ENCODE measurements at places on chromosomes 11 and 22.

DNA sequence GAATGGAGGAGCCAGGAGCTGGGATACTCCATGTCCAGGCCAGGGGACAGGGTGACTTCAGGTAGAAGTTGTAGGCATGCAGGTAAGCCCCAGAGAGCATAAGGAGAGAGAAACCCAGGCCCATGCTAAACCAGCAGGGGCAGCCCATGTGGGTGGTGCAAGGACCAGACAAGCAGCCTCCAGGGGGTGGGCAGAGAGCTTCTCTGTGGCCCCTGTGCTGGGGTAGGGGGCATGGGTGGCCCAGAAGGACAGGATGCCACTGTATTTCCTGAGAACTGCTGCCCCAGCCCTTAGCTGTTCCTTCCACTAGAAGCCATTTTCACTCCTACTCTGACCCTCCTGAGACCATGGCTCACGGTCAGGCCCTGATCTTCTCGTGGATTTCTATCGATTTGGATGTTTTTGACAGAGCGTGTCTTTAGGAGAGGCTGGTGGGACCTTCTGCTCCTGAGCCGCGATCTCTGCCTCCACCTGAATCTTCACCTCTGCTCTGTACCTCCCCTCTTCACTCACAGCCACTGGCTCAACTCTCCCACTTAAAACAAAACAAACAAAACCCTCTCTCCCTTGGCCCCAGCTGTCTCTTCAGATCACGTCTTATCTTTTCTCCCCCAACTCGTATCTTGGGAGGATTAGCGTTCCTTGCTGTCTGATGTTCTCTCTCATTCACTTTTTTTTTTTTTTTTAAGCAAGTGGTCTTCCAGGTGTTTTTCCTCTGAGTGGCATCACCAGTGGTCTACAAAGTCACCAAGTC is 112.2 kb downstream of the NECTIN1 start:
- DNase-seq: no peak

GRCh38 chr11:10443152-10443551 is 11.9 kb upstream of the AMPD3 start:
- DNase-seq: no peak

DNA sequence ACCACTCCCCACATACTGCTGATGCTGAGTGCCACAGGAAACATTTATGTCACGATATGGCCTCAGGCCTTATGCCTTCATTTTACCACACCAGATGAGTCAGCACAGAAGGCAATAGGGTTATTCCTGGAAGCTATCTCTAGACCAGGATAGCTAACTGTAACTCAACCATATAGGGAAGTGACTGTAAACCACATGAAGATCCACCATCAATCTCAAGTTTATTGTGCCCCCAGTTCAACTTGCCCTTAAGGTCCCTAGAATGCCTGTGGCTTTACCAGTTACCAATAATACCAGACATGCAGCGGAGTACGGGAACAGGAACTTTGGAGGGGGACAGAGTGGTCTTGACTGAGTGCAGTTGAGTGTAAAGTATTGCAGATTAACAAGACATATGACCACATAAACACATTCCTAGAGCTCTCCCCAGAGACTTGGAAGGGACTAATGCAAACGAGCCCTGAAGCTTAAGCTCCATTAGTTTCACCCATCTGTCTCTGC is 180.9 kb downstream of the KIF18A start:
- no peak for DNase-seq

DNA sequence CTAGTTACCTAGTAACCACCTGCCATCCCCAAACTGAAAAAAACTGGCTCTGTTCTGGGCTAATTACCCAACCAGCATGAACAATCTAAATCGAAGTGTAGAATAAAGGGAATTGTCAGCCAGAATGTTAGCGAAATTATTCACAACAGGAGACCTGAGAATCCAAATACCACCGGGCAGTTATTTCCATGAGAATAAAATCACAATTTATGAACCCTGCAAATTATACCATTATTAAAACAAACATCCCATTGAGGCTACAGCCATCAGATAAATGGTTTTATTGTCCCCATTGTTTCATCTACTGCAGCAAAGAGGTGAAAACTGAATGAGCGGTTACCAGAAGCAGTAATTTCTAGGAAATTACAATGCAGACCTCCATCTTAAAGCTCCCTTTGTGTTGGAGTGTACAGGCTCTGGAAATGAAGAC is 21.7 kb downstream of the FAM168A start:
- no peak for DNase-seq

GRCh38 chr22:37065180-37065579 is 13.6 kb downstream of the KCTD17 start:
- DNase-seq: no peak

GRCh38 chr11:133656082-133656635 is 123.9 kb upstream of the OPCML start:
- no peak for DNase-seq

DNA sequence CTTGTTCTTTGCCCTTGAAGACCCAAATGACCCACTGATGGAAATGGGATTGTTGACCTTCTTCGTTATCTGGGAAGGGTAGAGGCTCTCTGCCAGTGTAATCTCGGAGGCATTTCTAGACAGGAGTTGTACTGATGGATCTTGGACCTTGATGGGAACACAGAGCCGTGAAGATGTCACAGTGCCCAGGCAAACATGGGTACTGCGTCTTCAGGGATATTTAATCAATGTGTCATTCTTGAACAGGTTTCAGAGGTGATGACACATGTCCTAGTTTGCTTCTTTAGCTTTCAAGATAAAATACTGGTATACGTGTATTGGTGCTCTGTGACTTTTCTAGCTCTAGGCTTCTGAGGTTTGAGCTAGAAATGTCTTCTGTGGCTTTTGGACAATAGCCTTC is 6.2 kb downstream of the LDLRAD3 start:
- DNase-seq: no peak

DNA sequence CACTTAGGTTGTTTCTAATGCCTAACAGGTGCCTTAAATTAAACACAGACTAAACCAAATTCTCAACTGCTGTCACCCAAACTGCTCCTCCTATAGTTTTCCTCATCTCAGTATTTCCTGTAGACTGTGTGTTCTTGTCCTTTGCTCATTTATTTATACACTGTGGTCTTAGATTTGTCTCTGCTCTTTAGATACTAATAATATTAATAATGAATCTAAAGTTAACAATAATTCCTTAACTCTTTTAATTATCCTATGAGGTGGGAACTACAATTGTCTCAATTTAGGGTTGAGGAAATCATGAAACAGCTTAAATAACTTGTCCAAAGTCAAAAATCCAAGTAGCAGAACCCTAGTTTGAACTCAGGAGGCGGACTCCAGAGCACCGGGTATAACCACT is 43.9 kb upstream of the YPEL1 start:
- no peak for DNase-seq

- DNase-seq: no peak
These were observed 1.3 kb upstream of the ZNF70 start for GRCh38 chr22:23752090-23752691.

DNA sequence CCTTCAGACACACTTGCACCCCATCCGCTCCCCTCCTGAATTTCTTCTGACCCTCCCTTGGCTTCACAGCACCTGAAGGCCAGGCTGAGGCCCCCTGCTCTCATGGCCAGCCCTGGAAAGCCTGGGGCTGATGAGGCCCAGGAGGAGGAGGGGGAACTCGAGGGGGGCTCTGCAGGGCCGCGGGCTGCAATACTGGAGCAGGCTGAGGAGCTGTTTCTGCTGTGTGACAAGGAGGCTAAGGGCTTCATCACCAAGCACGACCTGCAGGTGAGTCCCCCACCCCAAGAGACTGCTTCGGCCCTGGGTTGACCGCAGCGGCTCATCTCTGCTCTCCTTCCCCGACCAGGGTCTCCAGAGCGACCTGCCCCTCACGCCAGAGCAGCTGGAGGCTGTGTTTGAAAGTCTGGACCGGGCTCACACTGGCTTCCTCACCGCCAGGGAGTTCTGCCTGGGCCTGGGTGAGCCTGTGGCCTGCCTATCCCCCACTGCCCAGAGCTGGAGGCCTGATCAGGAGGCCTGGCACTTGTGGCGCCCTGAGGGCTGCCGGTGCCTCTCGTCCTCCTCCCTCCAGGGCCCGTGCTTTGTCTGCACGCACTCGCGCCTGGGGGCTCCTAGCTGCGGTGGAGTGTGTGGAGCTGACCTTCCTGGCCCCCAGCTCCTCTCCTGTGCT is 922 bp downstream of the CRACR2B start:
- no peak for DNase-seq

GRCh38 chr11:27926486-27926885 is 181.5 kb downstream of the KIF18A start:
- DNase-seq: no peak

DNA sequence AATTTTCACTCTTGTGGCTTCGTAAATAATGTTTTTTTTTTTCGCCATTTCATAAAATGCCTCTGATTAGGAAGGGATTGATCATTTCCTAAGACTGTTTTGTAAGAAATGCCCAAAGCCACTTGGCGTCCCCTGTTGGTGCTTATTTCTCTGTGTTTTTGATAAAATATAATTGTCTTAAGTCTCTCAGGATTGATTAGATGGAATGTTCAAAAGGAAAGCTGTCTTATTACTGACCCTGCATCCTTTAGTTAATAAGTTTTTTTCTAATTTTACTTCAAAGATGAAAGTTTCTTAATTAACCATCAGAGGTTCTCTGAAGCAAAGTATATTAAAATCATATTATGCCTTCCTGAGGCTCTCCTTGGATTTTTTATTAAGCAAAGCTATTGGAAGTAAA is 624.3 kb upstream of the TENM4 start:
- no peak for DNase-seq

DNA sequence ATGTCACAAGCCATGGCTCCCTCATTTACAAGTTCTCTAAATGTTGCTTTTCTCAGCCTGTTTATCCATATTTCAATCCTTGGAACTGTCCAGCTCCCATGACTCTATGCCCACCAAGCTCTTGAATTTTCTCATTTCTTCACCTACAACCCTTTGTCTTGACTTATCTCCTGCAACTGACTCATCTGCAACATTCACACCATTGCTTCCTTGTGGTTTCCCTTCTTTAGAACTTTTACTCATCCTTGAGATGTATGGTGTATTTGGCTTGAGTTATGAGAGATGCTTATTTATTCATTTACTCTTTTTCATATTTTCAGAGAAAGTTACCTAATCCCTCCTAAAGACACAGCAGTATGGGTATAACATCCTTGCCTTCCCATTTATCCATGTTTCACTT is 18.8 kb downstream of the TRIM34 start:
- no peak for DNase-seq

DNA sequence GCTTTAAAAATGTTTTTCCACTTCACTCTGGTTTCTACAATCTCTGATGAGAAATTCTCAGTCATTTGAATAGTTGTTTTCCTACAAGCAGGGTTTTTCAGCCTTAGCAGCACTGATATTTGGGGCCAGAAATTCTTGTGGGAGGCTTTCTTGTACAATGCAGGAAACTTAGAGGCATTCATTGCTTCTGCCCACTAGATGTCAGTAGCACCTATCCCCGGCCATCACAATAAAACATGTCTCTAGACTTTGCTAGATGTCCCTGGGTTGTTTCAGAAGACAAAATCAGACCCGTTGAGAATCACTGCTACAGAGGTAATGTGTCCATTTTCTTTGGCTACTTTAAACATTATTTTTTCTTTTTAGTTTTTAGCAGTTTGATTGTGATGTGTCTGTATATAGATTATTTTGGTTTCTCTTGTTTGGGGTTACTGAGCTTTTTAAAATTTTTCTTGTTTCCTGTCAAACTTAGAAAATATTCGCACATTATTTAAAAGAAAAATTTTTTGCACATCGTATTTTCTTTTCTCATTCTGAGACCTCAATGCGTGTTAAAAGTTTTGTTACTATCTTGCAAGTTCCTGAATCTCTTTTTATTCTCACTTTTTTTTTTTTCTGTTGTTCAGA is 60.8 kb upstream of the CCDC179 start:
- peak; percentile 51 for DNase-seq

- no peak for DNase-seq
These were observed 28.1 kb upstream of the OLFML1 start for GRCh38 chr11:7457211-7457610.

- no peak for DNase-seq
These were observed 5.9 kb downstream of the TREH start for GRCh38 chr11:118673361-118674081.

All from NCI-H187 (cell line).